ENCODE measurements at places on chromosomes 5 and 9.

- peak; percentile 46 for DNase-seq
These were observed 958 bp upstream of the HSPA5 start for GRCh38 chr9:125241863-125242739.

DNA sequence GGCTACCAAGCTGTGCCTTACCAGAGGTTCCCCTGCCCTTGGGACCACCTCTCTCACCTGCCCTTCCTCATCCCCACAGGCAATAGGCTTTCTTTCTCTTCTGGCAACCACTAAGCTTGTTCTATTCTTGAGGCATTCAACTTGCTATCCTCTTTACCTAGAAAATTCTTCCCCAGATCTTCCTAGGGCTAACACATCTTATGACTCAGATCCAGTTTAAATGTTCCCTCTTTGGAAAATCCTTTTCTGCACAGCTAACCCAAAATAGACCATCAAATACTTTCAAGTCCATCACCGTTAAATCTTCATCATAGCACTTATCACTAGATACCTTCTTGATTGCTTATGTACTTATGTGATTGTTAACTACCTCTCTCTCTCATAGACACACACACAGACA, 93.7 kb downstream of the ENC1 start:
- DNase-seq: no peak

DNA sequence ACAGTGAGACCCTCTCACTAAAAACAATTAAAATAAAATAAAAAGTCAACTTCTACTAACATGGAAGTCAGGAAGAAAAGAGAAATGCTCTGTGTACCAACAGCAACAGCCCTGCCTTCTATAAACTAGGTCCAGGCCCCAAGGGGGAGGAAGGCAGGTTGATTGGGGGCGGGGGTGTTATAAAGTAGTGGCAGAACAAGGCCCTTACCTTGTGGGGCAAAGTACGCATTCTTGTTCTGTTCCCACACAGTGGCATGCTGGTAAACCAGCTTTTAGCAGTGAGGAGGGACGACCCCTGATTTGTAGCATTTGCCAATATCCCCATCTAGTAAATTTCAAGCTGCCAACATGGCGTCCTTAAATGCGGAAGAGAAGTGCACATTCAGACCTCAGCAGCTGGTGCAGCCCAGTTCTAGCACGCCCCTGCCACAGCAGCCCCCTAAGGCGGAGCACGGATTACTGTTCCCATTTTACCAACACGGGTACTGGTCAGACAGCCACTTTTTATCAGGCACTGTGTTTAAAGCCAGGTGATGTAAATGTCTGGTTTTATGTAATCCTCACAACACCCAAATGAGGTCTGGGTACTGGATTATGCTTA, 69.5 kb downstream of the GTF3C4 start:
- DNase-seq: no peak

DNA sequence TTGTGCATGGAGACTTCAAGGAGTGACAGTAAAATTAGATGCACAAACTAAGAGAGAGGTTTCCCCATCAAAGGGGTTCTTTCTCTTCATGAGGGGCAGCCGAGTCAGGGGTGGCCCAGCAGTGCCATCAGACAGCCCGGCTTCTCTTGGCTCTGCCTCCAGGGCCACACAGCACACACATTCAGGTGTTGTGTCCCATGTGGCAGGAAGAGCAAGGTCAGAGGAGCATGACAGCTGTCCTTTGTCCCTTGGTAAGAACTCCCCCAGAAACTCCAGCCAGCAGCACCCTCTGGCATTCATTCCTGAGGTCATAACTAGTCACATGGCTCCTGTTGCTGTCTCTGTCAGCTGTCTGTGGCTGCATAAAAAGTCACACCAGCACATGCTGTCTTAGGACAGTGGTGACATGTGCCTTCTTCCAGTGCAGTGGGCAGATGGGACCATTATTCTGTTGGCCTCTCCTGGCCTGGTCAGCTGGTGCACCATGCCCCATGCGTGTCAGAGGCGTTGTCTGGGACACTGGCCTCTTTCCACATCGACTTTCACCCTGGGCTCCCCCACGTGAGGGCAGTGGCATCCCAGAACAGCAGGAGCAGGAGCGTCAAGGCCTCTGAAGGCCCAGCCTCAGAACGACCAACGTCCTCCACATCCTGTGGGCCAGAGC, 78.4 kb upstream of the OTULINL start:
- no peak for DNase-seq

- no peak for DNase-seq
These were observed 70.3 kb downstream of the SPTLC1 start for GRCh38 chr9:92044936-92045335.

DNA sequence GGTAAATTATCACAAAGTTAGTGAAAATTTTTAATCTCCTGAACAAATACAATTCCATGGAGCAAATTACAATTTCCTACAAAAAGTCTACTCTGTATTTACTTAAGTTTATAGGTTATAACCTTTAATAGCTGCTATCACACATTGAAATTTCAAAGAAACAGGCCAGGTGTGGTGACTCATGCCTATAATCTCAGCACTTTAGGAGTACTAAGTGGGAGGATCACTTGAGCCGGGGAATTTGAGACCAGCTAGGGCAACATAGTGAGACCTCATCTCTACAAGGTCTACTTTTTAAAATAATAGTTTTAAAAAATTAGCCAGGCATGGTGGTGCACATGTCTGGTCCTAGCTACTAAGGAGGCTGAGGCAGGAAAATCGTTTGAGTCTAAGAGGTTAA, 50.3 kb downstream of the HINT1 start:
- no peak for DNase-seq

- no peak for DNase-seq
These were observed 4.4 kb upstream of the SPTLC1 start for GRCh38 chr9:92119586-92119985.

DNA sequence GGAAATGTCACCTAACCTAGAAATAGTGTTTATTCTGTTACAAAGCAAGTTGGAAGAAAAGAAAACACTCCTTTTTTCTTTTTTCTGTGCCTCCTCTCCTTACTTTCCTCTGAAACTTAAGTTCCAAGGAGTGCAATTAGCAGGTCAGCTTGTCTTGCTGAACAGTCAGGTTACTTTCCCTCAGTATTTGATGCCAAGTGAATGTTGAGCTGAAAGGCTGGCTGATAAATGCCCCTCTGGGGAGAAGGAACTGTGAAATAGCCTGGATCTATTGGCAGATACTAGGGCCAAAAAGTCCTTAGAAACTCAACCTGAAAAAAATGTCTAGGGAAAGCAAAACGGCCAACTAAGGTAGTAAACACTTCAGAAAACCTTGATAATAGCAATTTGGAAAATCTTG, 43.6 kb downstream of the GRIA1 start:
- no peak for DNase-seq

DNA sequence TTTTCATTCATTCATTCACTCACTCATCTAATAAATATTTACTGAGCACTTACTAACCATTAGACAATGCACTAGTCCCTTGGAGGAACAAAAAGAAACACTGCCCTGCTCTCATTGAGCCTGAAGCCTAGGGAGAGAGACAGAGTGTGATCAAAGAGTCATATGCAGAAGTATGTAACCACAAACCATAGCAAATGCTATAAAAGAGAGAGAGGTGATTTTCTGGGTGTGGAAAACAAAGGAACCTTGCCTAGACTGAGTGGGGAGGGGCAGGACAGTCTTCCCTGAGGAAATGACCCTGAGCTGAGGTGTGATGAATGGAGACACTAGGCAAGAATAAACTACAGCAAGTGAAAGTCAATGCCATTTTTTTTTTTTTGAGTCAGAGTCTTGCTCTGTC, 10.8 kb upstream of the ADRA1B start:
- no peak for DNase-seq

DNA sequence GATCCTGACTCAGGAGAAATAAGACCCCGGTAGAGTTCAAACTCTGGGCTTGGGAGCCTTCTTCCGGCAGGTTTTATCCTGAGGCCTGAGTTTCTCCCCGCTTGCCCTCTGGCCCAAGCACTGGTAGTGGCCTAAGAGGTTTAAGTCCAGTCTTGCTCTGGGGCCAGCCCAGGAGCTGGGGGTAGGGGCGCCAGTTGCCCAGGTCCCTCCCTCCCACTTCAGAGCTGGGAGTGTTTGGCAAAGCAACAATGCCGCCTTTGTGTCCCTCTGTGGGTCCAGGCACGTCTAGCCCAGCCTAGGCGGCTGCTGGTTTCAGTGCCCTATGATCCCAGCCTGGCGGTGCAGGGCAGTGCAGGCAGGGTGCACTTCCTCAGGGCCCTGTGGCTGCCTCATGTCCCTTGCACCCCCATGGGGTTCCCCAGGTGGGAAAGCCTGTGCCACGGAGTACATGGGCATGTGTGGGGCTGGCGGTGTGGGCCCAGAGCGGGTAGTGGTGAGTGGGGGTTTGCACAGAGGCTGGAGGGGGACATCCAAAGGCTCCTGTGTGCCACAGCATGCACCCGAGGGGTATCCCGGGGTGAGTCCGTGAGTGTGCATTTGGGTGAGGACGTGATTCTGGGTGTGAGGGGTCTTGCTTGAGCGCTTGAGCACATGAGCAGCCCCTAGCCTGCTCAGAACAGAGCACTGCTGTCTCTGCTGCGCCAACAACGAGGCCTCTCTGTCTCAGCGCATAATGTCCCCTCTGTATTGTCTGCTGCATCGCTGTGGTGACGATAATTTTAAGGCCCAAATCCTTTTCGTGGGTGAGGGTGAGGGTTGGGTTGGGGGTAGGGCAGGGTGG, 61.7 kb upstream of the PSD2 start:
- no peak for DNase-seq

DNA sequence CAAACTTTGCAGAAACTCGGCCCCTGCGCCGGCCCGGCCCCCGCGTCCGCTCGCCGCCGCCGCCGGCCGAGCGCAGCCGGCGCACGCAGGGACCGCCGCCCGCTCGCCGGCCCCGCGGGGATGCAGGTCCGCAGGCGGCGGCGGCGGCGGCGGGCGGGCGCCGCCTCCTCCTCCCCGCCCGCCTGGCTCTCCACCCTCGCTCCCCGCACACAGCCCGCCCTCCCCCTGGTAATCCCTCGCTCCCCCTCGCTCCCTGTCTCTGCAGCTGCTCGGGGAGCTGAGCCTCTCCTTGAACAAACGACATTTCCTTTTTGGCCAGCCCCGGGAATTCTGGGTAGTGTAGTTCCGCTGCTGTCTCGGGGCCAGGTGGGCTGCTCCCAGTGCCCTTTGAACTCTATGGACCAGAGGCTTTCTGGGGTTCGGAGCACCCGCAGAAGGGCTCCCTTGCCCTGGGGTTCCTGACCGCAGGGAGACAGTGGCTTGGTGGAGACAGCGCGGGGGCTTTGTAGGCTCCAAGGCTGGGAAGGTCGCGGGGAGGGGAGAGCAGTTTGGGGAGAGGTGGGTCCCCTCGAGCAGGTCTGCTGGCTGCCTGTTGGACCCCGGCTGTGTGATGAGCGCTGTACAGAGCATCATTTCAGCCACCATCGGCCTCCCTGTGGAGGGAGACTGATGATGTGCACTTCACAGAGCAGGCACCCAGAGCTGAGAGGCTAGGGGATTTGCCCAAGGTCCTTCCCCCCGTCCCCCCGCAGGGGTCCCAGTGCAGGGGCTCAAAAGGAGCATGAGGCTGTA, 1.8 kb upstream of the FAM78A start:
- peak; percentile 88 for DNase-seq

DNA sequence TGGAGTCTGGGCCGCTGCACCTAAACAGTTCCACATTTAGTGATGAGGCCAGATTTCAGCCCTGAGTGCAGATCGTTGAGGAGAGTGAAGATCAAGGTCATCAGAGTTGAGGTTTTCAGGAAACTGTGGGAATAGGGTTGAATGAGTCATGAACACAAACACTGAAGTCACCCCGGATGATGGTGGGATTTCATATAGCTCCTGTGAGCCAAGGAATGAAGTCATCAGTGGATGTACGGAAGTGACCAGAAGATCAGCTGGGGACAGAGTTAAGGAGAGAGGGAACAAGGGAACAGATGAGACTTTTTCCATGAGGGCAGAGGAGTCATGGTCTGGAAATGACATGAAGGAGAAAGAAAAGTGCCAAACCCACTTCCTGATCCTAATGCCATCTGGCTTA, 36.5 kb downstream of the PALM2AKAP2 start:
- no peak for DNase-seq

GRCh38 chr5:37742111-37742510, 97.7 kb downstream of the GDNF start:
- DNase-seq: no peak

DNA sequence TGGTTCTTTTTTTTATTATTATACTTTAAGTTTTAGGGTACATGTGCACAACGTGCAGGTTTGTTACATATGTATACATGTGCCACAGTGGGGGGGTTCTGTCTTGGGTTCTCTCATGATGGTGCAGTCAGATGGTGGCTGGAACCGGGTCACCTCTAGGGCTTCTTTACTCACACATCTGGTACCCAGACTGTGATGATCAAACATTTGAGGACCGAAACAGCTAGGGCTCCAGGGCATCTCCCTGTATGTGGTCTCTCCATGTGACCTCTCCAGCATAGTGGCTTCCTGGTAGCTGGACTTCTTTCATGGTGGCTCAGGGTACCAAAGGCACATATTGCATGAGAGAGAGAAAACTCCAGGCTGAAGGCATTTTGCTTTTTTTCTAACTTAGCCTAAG, 9.8 kb upstream of the CRHBP start:
- DNase-seq: no peak

DNA sequence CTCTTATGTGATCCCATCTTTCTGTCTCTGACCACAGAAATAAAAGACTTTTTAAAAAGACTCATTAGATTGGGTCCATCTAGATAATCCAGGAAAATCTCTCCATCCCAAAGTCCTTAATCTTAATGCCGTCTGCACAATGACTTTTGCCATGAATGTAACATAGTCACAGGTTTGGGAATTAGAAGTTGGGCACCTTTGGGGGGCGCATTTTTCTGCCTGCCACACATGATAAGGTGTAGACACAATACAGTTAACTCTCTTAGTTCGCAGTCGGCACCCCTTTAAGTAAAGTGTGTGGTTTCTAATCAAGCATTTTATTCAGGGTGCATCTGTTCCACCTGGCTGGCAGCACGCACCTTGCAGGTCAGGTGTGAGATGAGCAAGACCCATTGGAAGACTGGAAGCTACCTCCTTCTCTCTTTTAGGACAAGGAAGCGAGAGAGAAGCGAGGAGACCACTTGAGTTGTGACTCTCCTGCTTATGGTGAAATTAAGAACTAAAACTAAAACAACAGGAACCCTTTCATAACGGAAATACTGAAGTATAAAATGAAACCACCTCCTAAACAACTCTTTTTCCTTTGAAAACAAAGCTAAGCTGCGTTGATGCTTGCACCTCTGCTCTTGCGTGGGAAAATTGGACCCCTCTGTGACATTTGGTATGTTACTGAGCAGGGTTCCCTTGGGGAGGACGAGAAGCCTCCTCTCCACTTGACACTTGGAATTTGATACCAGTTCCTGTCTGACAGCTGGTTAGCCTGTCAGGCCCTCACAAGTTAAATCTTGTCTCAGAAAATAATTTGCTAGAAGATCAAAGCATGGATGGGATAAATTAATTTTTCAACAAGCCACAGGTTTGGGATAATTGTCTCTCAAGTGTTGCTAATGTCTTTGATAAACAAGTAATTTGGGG, 304.6 kb upstream of the DMRT1 start:
- DNase-seq: no peak

GRCh38 chr5:56406221-56406620, 173.1 kb upstream of the ANKRD55 start:
- DNase-seq: no peak

GRCh38 chr9:133942206-133942975, 49.7 kb downstream of the VAV2 start:
- peak; percentile 19 for DNase-seq

GRCh38 chr9:85215416-85215815, 526.3 kb downstream of the AGTPBP1 start:
- no peak for DNase-seq

- DNase-seq: no peak
These were observed 27.6 kb upstream of the ADRB2 start for GRCh38 chr5:148798786-148799185.

All from left cardiac atrium (tissue), 4 donors.